ENCODE measurements at places on chromosomes 2 and 18.

DNA sequence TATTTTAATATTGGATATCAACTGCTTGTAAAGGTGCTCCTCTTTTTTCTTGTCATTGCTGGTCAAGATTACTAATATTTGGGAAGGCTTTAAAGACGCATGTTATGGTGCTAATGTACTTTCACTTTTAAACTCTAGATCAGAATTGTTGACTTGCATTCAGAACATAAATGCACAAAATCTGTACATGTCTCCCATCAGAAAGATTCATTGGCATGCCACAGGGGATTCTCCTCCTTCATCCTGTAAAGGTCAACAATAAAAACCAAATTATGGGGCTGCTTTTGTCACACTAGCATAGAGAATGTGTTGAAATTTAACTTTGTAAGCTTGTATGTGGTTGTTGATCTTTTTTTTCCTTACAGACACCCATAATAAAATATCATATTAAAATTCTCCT is 38.2 kb downstream of the COL3A1 start:
- no peaks in the 10 kb centered on the region for H3K36me3 ChIP-seq
- H3K27ac ChIP-seq, result no peak overlapping the region
- no peak overlapping the region for H3K4me3 ChIP-seq
- no peak for DNase-seq
- no peaks in the 10 kb centered on the region for H3K4me1 ChIP-seq

- no peaks in the 10 kb centered on the region for H3K27me3 ChIP-seq
- H3K27ac ChIP-seq, result no peak overlapping the region
- H3K4me3 ChIP-seq, result no peak overlapping the region
- no peaks in the 10 kb centered on the region for H3K36me3 ChIP-seq
Observed at GRCh38 chr2:133570542-133570941, 2.3 kb upstream of the NCKAP5 start.

DNA sequence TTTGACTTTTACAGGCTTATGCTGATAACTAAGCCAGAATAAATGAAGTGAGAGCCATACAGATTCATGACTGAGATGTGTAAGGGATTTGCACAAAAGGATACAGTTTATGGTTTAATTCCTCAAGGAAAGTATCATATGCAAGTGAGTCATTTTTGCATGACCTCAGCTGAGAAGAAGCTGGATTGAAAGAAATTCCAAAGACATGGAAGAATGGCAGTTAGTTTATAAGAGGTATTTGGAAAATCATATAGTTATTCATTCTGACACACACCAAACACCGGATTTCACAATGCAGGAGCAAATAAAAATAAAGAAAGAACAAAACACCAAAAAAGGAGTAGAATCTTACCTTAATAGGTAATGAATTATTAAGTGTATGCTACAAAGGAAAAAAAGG is 83.2 kb upstream of the RND3 start:
- no peaks in the 10 kb centered on the region for H3K4me1 ChIP-seq
- no peaks in the 10 kb centered on the region for H3K27me3 ChIP-seq
- no peaks in the 10 kb centered on the region for H3K36me3 ChIP-seq
- H3K4me3 ChIP-seq, result no peak overlapping the region

DNA sequence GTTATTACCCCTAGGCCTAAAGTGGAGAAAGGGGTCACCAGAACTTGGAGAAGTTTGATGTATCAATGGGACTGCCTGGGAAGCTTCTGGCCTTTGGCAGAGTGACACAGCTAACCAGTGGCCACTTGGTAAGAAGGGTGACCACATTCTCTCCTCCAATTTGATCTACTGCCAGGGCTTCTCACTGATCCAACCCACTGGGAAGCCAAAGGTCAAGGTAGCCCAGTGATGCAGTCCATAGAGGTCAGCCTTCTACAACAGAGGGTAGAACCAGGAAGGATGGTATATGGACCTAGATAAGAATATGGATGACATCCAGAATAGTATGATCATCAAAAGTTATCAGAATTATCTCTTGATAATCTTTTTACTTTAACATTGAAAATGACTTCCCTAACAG is 493.6 kb downstream of the NYAP2 start:
- H3K27ac ChIP-seq, result no peak overlapping the region
- H3K27me3 ChIP-seq, result no peaks in the 10 kb centered on the region
- H3K4me1 ChIP-seq, result no peaks in the 10 kb centered on the region
- no peak for DNase-seq
- H3K36me3 ChIP-seq, result no peaks in the 10 kb centered on the region

DNA sequence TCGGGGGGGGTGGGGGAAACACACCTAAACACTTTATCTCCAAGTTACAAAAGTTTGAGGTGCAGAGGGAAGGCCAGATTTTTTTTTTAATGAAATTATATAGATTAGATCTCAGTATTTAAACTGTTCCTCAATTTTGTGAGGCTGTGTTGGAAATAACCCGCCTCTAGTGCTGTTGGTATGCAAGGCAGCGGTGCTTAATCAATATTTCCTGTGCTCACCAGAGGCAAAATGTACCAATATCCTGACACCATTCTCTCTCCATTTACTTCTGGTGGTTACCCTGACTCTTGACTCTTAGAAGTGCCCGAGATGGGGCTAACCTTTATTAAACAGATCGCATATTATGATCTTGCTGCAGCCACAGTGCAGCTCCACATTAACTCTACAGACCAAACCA is 54.8 kb upstream of the EML6 start:
- peaks cover 92% of the 10 kb centered on the region for H3K4me1 ChIP-seq
- H3K36me3 ChIP-seq, result peaks cover 13% of the 10 kb centered on the region
- H3K4me3 ChIP-seq, result no peak overlapping the region

- no peaks in the 10 kb centered on the region for H3K36me3 ChIP-seq
- no peaks in the 10 kb centered on the region for H3K4me1 ChIP-seq
Observed at GRCh38 chr2:196729418-196729817, 70.1 kb downstream of the GTF3C3 start.

DNA sequence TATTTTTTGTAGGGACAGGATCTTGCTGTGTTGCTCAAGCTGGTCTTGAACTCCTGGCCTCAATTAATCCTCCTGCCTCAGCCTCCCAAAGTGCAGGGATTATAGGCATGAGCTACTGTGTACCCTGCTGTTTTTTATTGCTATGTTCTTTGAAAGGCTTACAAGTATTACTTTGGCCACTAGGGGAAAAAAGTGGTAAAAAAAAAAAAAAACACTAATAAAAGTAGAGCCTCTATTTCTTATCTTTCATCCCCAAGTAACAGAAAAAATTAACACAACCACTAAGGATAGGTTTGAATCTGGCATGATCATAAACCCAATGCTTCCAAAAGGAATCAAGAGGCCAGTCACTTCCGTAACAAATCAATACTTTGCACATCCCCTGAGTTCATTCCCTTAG is 11.6 kb downstream of the NOL10 start:
- no peak for DNase-seq
- H3K4me3 ChIP-seq, result no peak overlapping the region
- H3K27ac ChIP-seq, result no peak overlapping the region
- H3K4me1 ChIP-seq, result no peaks in the 10 kb centered on the region

GRCh38 chr2:239499726-239500573 is 99.1 kb upstream of the HDAC4 start:
- peaks cover 10% of the 10 kb centered on the region for H3K4me1 ChIP-seq
- H3K27me3 ChIP-seq, result no peaks in the 10 kb centered on the region
- peak; percentile 49 for DNase-seq
- no peak overlapping the region for H3K4me3 ChIP-seq
- H3K27ac ChIP-seq, result peak overlapping the region; percentile 84
- no peaks in the 10 kb centered on the region for H3K36me3 ChIP-seq

DNA sequence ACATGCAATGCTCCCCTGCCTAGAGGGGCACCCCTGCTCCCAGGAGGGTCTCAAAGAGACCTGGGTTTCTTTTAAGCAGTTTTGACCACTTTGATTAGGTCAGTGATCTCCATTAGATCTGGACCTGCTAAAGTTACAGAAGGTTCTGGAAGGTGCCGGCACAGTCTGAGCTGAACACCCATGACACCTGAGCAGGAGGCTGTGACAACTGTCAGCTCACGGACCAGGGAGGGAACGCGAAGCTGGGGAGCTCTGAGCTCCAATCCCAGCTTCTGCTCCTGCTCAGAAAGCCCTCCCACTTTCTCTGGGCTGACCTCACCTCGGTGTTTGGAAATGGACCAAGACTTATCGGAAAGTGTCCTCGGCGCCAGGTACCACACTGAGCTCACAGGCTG is 113.8 kb downstream of the NFATC1 start:
- no peak overlapping the region for H3K4me3 ChIP-seq
- peak; percentile 3 for DNase-seq

DNA sequence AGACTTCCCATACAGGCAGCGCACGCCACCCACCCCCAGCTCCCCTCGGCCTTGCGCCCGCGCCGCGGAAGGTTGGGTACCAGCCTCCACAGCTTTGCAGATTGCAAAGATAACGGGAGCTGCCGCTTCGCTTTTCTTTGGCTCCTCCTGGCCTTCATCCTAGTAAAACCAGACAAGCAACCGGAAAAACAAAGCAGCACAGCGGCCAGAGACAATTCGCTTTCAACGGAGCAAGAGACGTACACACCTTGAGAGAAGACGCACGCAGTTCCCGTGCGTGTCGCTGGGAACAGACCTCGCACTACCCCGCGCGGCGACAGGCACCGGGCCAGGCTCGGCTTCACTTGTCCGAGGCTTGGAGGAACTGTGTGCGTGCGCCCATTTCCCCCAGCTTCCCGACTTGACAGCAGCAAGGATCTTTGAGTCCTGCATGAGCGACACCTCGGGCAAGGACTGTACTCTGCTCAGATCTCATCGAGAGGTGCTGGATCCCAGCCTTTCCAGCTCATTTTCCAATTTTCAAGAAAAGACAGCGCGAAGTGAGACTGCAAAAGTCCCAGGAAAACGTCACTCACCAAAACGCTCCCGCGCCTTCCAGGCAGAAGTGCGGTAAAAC is 964 bp downstream of the ZBTB7C start:
- peaks cover 12% of the 10 kb centered on the region for H3K4me1 ChIP-seq
- H3K4me3 ChIP-seq, result peak overlapping the region; percentile 80
- peak; percentile 88 for DNase-seq
- H3K36me3 ChIP-seq, result no peaks in the 10 kb centered on the region
- no peak overlapping the region for H3K27ac ChIP-seq

- no peak overlapping the region for H3K27ac ChIP-seq
- H3K4me3 ChIP-seq, result no peak overlapping the region
- no peaks in the 10 kb centered on the region for H3K36me3 ChIP-seq
- no peaks in the 10 kb centered on the region for H3K27me3 ChIP-seq
- peaks cover 17% of the 10 kb centered on the region for H3K4me1 ChIP-seq
- DNase-seq, result no peak
Observed at GRCh38 chr2:85981579-85982247, 92.9 kb upstream of the ST3GAL5 start.

DNA sequence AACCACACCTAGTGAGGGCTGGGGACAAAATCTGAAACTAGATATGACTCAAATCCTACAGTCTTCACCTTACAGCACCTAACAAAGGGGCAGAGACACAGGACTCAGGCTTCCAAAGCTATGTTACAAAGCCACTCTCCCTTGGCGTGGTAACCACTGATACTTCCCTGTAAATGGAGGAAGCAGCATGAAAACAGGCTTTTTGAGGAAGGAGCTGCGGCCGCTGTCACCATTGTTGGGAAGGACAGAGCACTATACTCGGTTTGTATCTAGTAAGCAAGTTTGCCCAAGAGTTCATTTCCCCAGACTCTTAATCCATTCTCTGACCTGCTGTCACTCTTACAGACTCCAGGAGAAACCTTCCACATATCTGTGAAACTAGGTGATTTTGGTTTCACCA is 60.3 kb downstream of the LONRF2 start:
- no peak overlapping the region for H3K4me3 ChIP-seq
- DNase-seq, result peak; percentile 51

- H3K27ac ChIP-seq, result no peak overlapping the region
- peak; percentile 75 for DNase-seq
- H3K4me1 ChIP-seq, result no peaks in the 10 kb centered on the region
- H3K4me3 ChIP-seq, result no peak overlapping the region
Observed at GRCh38 chr2:149009576-149010461, 28.7 kb upstream of the LYPD6B start.

DNA sequence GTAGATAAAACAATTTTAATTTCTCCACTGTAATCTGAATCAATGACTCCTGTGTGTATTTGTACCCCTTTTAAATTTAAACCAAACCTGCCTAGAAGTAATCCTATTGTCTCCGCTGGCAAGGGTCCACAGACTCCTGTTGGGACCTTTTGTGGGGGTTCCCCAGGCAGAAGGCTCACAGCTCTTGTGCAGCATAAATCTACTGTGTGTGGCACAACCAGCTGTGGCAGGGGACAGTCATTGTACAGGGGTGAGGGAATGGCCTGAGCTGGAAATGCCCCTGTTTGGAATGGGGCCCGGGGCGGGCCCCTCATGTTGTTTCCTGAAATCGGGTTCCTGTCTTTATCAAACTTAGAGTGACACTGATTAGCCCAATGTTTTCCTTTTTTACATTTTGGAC is 318.2 kb upstream of the FAM98A start:
- H3K27ac ChIP-seq, result no peak overlapping the region
- H3K27me3 ChIP-seq, result no peaks in the 10 kb centered on the region
- no peaks in the 10 kb centered on the region for H3K4me1 ChIP-seq
- H3K36me3 ChIP-seq, result no peaks in the 10 kb centered on the region

- no peaks in the 10 kb centered on the region for H3K36me3 ChIP-seq
- H3K27me3 ChIP-seq, result no peaks in the 10 kb centered on the region
- no peak overlapping the region for H3K27ac ChIP-seq
- DNase-seq, result no peak
Observed at GRCh38 chr2:18373664-18374063, 186.8 kb downstream of the RDH14 start.

GRCh38 chr2:135874777-135875365 is 1.4 kb downstream of the MCM6 start:
- H3K27me3 ChIP-seq, result no peaks in the 10 kb centered on the region
- H3K4me1 ChIP-seq, result peaks cover 18% of the 10 kb centered on the region
- peaks cover 21% of the 10 kb centered on the region for H3K36me3 ChIP-seq
- H3K27ac ChIP-seq, result no peak overlapping the region

GRCh38 chr2:144333143-144333555 is 186.8 kb downstream of the ZEB2 start:
- H3K36me3 ChIP-seq, result no peaks in the 10 kb centered on the region
- peaks cover 19% of the 10 kb centered on the region for H3K4me1 ChIP-seq
- peak overlapping the region; percentile 84 for H3K27ac ChIP-seq
- DNase-seq, result no peak
- no peak overlapping the region for H3K4me3 ChIP-seq

DNA sequence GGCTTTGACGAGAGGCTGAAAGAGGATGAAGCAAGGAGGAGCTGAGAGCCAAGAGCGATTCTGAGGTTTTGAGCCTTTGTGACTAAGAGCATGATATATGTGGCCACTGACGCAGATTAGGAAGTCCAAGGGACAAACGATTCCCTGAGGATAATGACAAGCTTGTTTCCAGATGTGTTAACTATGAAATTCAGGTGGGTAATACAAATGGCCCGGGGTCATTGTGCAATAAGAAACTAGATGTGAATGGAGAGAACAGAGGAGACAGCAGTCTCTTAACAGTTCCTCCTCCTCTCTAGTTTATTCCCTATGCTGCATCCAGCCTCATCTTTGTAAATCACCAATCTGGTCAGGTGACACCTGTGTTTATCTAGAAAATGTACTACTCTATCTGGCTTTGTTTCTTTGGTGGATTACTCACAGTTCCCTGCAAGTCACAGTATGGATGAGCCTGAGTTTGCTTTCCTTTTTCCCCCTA is 84.2 kb downstream of the SOCS6 start:
- H3K4me3 ChIP-seq, result no peak overlapping the region
- no peak for DNase-seq
- no peak overlapping the region for H3K27ac ChIP-seq
- no peaks in the 10 kb centered on the region for H3K4me1 ChIP-seq
